ENCODE measurements at places on chromosomes 16 and 17. TPM values are rescaled to one million over a fixed set of nuclear protein-coding genes. Genes with fewer than 3 reads are reported as not detected.
A peak's percentile ranks its signal among the peaks of the same experiment; 100 is the strongest.

CSH1 gene
- total RNA-seq = not detected

MNT gene
- total RNA-seq = 15.2 TPM

DNA sequence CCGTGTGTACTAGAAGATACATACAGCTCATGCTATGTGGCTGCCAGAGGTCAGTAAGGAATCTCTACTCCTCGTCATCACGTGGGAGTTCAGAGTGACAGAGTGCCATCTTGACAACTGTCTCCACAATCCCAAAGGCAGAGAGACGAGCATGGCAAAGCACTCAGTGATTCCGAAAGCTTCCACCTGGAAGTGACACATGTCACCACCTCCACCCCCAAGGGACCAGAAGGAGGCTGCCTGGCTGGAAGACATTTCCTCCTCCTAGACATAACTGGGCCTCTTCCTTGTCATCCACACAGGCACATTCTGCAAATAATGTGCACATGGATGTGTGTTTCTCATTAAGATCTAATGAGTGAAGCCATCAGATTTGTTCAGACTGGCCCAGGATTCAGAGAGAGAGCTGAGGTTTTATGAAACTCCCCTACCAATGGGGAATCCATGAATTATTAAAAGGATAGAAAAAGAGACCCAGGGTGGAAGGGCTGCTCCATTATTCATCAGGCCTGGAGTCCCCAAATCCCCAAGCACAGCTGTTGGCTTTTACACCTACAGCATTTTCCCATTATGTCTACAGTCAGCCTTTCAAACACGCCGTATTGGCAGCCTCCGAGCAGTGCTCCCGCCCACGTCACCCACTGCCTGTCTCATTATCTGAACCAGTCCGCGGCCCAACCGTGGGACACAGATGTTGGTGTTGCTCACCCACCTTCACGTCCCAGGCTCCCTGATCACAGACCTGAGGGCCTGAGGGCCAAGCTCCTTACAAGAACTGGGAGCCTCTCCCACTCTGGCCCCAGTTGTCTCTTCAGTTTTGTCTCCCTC lies 3.3 kb upstream of the CACNG5 start:
- no peaks in the 10 kb centered on the region for H3K36me3 ChIP-seq
- no peak overlapping the region for H3K4me3 ChIP-seq
- peaks cover 8% of the 10 kb centered on the region for H3K4me1 ChIP-seq
- H3K27me3 ChIP-seq = no peaks in the 10 kb centered on the region
- no peak overlapping the region for H3K27ac ChIP-seq

GRCh38 chr17:78676412-78677302 lies 99.5 kb upstream of the DNAH17 start:
- H3K27ac ChIP-seq = no peak overlapping the region
- DNase-seq = no peak
- peaks cover 33% of the 10 kb centered on the region for H3K36me3 ChIP-seq
- H3K27me3 ChIP-seq = no peaks in the 10 kb centered on the region
- H3K4me1 ChIP-seq = no peaks in the 10 kb centered on the region

DNA sequence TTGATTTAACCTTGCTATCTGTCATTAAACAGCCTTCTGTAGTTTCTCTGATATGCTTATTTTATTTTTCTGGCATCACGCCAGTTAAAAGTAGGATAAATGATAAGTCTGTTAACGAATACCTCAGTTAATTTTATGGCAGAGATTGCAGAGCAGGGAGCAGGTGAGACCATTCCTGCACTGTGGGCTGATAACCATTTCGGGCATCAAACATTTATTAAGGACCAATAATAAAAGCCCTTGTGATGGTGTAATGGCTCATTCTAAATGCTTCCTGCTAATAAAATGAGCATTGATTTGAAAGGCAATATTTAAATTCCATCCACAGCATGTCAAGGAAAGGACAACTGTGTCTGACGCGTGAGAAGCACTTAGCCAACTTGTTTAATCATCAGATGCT lies 94.1 kb downstream of the ASIC2 start:
- no peaks in the 10 kb centered on the region for H3K27me3 ChIP-seq
- no peak overlapping the region for H3K4me3 ChIP-seq
- no peaks in the 10 kb centered on the region for H3K4me1 ChIP-seq
- no peak for DNase-seq

GRCh38 chr17:70099884-70100283 lies 24.9 kb downstream of the KCNJ16 start:
- no peak overlapping the region for H3K27ac ChIP-seq
- no peaks in the 10 kb centered on the region for H3K27me3 ChIP-seq
- H3K36me3 ChIP-seq = no peaks in the 10 kb centered on the region
- no peak for DNase-seq
- no peak overlapping the region for H3K4me3 ChIP-seq
- H3K4me1 ChIP-seq = peaks cover 5% of the 10 kb centered on the region

GNG13 gene
- total RNA-seq = not detected

DNA sequence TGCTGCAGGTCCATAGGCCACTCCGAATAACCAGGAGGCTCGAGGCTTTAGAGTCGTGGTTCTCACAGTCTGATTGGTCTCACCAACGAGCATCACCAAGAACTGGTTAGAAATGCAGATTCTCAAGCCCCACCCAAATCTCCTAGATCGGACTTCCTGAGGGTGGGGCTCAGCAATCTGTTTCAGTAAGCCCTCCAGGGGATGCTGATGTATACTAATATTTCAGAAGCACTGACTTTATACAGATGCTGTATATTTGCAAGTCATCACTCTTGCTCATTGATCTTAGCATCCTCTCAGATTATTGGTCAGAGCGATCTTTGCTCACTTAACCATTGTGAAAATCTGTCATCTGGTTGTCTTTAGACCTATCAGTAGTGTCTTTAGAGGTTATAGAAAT lies 4.4 kb upstream of the VAC14 start:
- H3K27ac ChIP-seq = no peak overlapping the region
- no peaks in the 10 kb centered on the region for H3K27me3 ChIP-seq
- no peak for DNase-seq
- no peaks in the 10 kb centered on the region for H3K36me3 ChIP-seq
- no peak overlapping the region for H3K4me3 ChIP-seq

- no peaks in the 10 kb centered on the region for H3K4me1 ChIP-seq
- no peak overlapping the region for H3K27ac ChIP-seq
- no peaks in the 10 kb centered on the region for H3K27me3 ChIP-seq
- no peaks in the 10 kb centered on the region for H3K36me3 ChIP-seq
- no peak for DNase-seq
- H3K4me3 ChIP-seq = no peak overlapping the region
Observed at GRCh38 chr16:66121466-66121865, 245.0 kb upstream of the CDH5 start.

NPIPA2 gene
- total RNA-seq = 0.99 TPM

- no peak overlapping the region for H3K27ac ChIP-seq
- H3K36me3 ChIP-seq = no peaks in the 10 kb centered on the region
- H3K27me3 ChIP-seq = no peaks in the 10 kb centered on the region
- peak; percentile 62 for DNase-seq
- H3K4me1 ChIP-seq = no peaks in the 10 kb centered on the region
Observed at GRCh38 chr17:36213695-36214094, 2.8 kb downstream of the CCL4L2 start.

CTF1 gene
- 6.2 TPM for total RNA-seq

KRTAP2-3 gene
- total RNA-seq = not detected

DNA sequence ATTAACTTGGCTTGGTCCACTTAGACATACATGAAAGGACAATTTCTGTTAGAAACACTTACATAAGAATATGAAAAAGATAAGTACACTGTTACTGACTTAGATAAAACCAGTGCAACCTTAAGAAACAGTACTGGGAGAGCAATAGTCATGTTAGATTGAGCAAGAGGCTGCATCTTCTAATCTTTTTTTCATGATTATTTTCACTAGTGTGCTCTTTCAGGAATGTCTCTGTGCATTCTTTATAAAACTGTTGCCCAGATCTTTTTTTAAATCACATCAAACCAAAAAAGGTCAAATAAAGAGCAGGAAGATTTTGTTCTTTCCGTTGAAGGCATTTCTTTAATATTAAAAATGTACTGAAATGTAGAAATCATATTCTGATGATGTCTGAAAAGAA lies 100.7 kb upstream of the AXIN2 start:
- no peaks in the 10 kb centered on the region for H3K36me3 ChIP-seq
- no peak overlapping the region for H3K27ac ChIP-seq
- H3K27me3 ChIP-seq = no peaks in the 10 kb centered on the region
- H3K4me3 ChIP-seq = no peak overlapping the region
- DNase-seq = no peak

PRKCB gene
- total RNA-seq = 5.8 TPM

DNA sequence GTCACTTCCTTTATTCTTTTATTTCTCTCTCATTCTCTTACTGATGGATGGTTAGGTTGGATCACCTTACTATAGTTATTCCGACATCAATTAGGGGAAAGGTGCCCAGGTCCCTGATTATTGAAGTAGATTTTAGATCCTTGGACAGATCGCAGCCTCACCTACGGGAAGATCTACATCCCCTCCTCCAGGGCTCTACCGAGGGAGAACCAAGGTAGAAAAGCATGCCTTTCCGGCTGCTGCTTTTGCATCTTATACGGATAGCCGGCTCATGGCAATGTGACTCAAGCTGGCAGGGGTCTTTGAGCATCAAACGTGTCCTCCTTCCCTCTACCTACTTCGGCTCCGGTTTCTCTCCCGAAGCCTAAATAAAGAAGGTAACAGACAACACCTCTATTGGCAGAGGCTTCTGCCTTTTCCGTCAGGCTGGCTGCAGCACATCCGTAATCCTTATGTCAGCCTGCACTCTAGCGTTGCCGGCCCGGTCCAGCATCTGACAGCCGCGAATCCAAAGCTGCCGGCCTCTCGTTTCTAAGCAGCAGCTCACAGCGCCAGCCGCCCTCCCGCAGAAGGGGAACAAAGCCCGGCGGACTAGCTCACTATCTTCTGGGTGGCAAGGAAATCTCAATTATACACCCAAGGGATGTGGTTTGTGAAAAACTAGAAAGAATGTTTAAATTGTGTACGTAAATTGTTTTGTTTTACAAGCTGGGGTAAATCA lies 46.9 kb downstream of the IRX6 start:
- no peaks in the 10 kb centered on the region for H3K36me3 ChIP-seq
- DNase-seq = no peak
- no peak overlapping the region for H3K4me3 ChIP-seq
- no peak overlapping the region for H3K27ac ChIP-seq

DNA sequence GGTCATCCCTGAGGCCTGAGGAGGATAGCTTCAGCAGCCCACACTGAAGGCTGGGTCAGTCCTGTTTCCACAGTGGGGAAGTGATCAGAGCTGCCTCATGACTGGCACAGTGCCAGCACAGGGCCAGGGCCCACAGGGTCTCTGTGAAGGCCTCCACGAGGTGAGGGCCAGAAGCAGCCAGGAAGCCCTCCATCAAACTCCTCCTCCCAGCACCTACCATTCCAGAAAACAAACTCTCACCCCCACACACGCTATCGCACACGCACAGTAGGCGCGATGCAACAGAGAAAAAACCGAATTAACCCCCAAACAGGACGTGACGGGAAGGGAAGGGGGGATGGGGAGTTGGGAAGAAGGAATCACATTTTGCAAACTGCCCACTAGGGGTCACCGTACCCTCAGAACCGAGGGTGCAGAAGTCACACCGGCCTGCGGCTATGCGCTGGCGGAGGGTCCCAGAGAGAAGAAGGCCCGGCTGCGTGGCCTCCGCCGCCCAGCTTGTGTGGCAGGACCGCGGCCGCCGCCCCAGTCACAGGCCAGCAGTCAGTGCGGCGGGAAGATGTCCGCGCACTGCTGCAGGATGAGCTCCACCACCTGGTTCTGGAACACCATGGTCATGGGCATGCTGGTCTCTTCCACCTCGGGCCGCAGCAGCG lies 37.6 kb downstream of the ARHGAP27 start:
- H3K4me1 ChIP-seq = peaks cover 17% of the 10 kb centered on the region
- no peak for DNase-seq
- H3K36me3 ChIP-seq = peaks cover 27% of the 10 kb centered on the region
- H3K4me3 ChIP-seq = peak overlapping the region; percentile 44
- no peaks in the 10 kb centered on the region for H3K27me3 ChIP-seq

DNA sequence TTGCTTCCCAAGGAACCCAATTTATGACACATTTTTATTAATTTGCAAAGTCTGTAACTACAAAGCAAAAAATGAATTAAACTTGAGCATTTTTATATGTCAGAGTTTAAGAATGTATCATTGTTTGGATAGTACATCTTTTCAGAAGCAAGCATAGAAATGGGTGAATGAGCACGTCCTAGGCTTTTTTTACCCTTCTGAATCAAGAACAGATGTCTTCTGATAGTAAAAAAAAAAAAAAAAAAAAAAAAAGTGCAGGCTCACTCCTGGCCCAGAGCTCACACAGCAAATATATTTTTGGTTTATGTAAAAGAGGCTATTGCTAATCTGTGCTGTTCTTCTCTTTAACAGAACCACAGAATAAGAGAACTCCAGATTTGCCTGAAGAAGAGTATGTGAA lies 6.3 kb downstream of the TERF2IP start:
- peaks cover 41% of the 10 kb centered on the region for H3K36me3 ChIP-seq
- H3K4me1 ChIP-seq = peaks cover 46% of the 10 kb centered on the region
- H3K27ac ChIP-seq = no peak overlapping the region

CHST6 gene
- total RNA-seq = 2.4 TPM

- no peak overlapping the region for H3K4me3 ChIP-seq
- DNase-seq = no peak
- H3K4me1 ChIP-seq = no peaks in the 10 kb centered on the region
- no peaks in the 10 kb centered on the region for H3K36me3 ChIP-seq
- peaks cover 49% of the 10 kb centered on the region for H3K27me3 ChIP-seq
Observed at GRCh38 chr17:3527896-3528295, 29.7 kb downstream of the TRPV3 start.

DNA sequence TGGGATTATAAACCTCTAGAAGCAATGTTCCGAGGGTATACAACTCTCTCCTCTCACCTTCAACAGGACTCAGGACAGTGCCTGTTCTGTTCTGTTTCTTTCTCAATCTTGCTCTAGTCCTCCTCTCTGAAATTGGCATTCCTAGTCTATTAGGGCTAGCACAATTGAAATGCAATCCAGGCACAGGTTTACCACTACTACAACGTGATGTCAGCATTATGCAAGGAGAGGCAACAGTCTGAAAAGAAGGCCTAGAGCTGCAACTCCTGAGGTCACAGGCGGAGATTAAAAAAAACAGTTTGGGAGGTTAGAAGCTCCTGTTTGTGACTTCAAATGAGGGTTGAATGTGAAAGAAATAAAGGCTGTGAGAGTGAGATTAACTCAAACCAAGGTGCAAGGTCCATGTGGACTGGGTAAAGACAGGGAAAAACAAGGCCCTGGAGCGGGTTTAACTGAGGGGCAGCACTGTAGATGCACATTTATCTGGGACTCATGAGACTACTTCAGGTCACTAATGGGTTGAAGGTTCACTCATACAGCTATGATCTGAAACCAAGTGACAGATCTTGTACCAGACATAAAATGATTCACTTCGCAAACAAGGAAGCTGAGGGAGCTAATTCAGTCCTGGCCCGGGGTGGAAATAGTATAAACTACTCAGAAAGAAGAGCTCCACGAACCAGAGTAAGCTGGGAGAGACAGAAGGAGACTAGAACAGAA lies 16.8 kb downstream of the AMFR start:
- no peaks in the 10 kb centered on the region for H3K27me3 ChIP-seq
- no peak overlapping the region for H3K4me3 ChIP-seq
- H3K27ac ChIP-seq = no peak overlapping the region
- no peaks in the 10 kb centered on the region for H3K4me1 ChIP-seq
- no peak for DNase-seq

PIRT gene
- 1.7 TPM for total RNA-seq

- H3K27ac ChIP-seq = peak overlapping the region; percentile 81
- DNase-seq = no peak
- H3K36me3 ChIP-seq = peaks cover 6% of the 10 kb centered on the region
- H3K4me1 ChIP-seq = peaks cover 32% of the 10 kb centered on the region
Observed at GRCh38 chr17:77099997-77100396, 40.8 kb upstream of the SEC14L1 start.

- DNase-seq = no peak
- H3K4me3 ChIP-seq = no peak overlapping the region
- peak overlapping the region; percentile 95 for H3K27ac ChIP-seq
- H3K36me3 ChIP-seq = peaks cover 38% of the 10 kb centered on the region
- peaks cover 79% of the 10 kb centered on the region for H3K4me1 ChIP-seq
Observed at GRCh38 chr17:7311110-7311705, 3.8 kb downstream of the EIF5A start.
